Right renal cortex interstitium (tissue), 3 donors: ENCODE measurements at places on chromosomes 7 and 10. TPM values are rescaled to one million over a fixed set of nuclear protein-coding genes. Genes with fewer than 3 reads are reported as not detected.

- DNase-seq: no peak
Observed at GRCh38 chr10:66472156-66472555, 453.7 kb upstream of the LRRTM3 start.

DNA sequence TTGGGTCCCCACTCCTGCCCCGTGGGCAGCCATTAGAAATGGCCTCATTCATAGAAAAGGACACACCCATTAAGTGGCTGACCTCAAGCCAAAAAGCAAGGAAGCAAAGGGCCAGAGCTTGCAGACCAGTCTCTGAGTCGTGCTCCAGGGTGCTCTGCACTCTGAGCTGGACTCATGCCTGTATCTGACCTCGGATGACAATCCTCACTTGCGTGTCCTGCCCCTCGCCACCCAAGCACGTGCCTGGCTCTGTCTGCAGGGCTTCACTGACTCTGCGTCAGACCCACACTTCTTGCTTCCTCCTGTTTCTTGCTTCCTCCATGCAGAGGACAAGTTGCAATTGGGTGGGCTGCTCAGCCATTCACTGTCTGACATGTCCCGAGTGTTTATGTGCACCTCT, 138.8 kb downstream of the OAT start:
- no peak for DNase-seq

GRCh38 chr7:32921896-32922295, 30.3 kb upstream of the KBTBD2 start:
- no peak for DNase-seq

- DNase-seq: no peak
Observed at GRCh38 chr7:28960071-28960840, 2.1 kb upstream of the TRIL start.

Gene FANK1
- polyA plus RNA-seq: 7.8 TPM

- no peak for DNase-seq
Observed at GRCh38 chr7:70585071-70585470, 546.9 kb upstream of the GALNT17 start.

DNA sequence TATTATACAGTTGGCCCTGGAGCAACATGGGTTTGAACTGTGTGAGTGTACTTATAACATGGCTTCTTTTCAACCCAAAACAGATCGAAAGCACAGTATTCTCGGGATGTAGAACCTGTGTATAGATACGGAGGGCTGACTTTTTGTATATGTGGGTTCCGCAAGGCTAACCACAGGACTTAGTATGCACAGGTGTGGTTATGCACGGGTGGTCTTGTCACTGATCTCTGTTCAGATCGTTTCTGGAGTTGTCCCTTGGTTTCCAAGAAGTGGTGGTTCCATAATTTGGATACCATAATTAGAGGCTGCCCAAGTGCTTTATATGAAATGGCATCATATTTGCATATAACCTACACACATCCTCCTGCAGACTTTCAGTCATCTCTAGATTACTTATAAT, 10.9 kb upstream of the BHLHA15 start:
- no peak for DNase-seq

Gene SPOCK2
- 147 TPM for polyA plus RNA-seq

Gene GTF2IRD1
- 58.4 TPM for polyA plus RNA-seq

Gene TCTN3
- 81.7 TPM for polyA plus RNA-seq

Gene SPDYE1
- polyA plus RNA-seq: 0.39 TPM

DNA sequence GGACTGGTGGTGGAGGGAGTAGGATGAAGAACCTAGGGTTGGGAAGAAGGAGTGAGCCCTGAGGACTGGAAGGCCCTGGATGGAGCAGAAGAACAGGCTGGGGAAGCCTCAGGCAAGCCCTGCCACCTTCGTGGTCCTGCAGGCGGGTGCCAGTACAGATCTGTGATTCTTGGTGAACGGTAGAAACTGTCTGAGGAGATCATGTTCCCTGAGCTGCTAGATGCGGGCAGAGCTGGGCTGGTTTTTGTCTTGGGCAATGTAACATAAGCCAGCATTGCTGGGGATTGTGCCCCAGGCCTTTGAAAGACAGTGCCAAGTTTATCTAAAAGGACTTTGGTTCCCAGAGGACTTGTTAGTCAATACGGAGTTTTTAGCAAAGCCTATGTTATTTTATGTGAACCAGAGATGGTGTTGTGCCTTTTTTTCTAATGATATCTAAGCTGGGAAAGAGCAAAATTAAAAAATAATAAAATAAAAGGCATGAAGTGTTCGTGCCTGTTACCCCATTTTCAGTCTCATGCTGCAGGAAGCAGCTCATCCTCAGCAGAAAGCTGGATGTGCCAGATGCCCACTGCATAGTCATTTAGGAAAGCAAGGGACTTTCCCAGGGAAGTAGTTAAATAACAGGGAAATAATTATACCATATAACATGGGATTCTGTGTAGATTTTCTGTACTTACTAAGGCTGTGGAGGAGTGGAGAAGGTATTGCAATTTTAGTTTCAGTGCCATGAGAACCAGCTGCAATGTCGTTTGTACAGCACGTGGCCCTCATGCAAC, 24.4 kb upstream of the FIGNL1 start:
- no peak for DNase-seq

- no peak for DNase-seq
Observed at GRCh38 chr7:132030086-132030568, 473.7 kb upstream of the PODXL start.

DNA sequence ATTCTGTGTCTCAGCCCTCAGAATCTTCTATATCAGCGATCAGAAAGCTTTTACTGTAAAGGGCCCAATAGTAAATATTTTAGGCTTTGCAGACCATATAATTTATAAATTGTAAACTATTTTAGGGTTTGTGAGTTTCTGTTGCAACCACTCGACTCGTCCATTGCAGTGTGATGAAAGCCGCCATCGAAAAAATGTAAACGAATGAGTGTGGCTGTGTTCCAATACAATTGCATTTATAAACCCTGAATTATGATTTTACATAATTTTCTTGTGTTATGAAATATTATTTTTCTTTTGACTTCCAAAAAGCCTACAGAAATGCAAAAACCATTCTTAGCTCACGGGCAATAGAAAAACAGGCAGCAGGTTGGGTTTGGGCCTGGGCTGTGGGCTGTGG, 62.5 kb upstream of the ADO start:
- DNase-seq: no peak

Gene EBF3
- polyA plus RNA-seq: 0.79 TPM

DNA sequence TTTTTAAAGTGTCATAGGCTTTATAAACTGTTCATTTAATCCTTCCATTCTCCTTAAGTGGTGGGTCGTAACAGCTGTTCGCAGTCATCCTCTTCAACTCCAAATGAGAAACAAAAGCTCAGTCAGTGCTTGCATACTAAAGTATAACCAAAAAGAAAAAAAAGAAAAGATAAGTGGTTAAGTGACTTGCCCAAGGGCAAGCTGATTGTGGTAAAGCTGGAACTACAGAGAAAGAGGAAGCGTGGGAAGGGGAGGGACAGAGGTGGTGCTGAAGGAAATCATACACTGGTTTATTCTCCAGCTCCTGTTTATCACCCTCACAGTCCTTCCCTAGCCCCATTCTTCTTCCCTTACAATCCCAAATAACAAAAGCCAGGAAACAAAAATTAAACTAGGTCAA, 29.6 kb downstream of the IDE start:
- DNase-seq: no peak

Gene PTPN20
- 3.0 TPM for polyA plus RNA-seq

DNA sequence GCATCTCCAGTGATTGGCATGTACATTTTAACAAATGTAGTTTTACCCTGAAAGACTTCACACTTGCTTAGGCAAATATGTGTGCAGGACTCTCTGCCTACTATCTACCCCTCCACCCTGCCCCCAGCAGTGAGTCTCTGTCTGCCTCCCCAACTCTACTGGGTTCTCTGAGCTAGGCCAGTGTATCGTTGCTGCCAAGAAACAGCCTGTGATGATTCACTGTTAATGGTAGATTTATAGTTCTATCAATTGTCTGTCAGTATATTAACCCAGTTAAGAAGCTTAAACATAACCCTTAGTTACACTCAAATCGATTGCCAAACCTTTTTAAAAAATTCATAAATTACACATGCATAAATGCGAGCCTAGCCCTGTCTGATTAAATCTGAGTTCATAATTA, 137.0 kb downstream of the SND1 start:
- DNase-seq: no peak

DNA sequence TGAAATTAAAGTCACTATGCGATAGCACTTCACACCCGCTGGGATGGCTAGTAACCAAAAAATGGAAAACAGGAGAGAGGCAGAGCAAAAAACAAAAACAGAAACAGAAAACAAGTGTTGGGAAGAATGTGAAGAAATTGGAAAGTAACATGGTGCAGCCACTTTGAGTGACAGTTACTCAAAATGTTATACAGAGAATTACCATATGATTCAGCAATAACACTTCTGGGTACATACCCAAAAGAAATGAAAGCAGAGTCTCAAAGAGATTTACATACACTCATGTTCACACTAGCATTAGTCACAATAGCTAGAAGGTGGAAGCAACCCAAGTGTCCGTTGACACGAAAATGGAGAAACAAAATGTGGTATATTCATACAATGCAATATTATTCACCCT, 88.6 kb upstream of the KCNIP2 start:
- no peak for DNase-seq

GRCh38 chr10:511849-512191, 177.6 kb downstream of the DIP2C start:
- no peak for DNase-seq

- no peak for DNase-seq
Observed at GRCh38 chr7:30180718-30181117, 45.9 kb downstream of the MTURN start.

Gene MNX1
- polyA plus RNA-seq: 0.10 TPM

DNA sequence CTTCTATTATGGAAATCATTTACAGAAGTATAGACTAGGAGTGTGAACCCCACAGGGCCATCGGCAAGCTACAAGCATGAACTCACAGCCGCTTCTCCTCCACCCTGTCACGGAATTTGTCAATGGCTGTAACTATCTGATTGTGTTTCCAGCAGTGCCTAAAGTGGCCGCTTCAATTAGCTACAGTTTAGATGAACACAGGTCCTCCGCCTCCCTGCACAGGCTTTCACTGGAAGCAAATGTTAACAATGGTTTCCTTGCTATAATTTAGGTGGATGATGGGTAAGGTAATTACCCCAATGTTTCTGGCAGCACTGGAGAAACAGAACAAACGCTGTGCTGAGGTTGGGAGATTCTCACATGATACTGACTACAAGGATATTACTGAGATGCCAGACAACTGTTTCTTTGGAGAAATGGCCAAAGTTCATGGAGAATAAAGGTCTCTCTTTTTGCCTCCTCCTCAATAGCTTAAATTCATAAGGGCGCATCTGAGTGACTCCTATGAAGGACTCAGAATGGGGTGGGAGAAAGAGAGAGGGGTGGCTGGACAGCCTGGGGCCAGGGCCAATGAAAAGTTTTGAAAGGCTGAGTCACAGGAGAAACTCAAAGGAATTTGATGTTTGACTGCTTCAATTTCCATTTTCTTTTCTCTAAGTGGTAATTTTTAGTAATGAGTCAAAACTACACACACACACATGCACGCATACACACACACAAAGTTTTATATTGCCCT, 78.9 kb downstream of the SVIL start:
- DNase-seq: no peak

GRCh38 chr7:96088579-96088978, 233.3 kb downstream of the SLC25A13 start:
- DNase-seq: no peak

- peak; percentile 62 for DNase-seq
Observed at GRCh38 chr10:97731346-97732051, 5.4 kb upstream of the ZFYVE27 start.

DNA sequence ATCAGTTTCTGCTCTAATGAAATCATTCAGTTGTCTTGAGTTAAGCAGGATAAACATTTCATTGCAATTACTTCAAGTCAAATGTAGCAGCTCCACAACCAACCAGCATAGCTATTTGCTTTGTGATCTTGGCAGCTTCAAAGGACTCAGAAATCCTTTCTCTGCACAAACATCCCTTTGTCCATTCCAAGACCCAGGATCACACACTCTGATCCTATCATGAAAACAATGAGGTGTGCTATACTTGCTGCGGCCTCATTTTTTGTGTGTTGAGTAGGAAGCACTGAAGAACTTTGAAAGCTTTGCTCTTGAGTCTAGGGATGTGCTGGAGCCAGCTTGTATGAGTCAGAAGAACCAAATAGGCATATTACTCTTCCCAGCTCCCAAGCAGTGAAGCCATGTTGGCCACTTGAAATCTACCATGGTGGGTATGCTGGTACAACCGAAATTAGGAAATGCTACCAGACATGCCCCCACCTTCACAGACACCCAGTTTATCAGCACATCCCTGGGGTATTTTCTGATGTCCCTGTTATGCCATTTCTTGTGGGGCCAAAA, 199.4 kb upstream of the PRSS58 start:
- DNase-seq: no peak

Gene SPDYE8
- 0.16 TPM for polyA plus RNA-seq

Gene CHST15
- polyA plus RNA-seq: 19.3 TPM

- no peak for DNase-seq
Observed at GRCh38 chr7:24885716-24886115, 94.3 kb downstream of the OSBPL3 start.

Gene PTPRN2
- 7.9 TPM for polyA plus RNA-seq

Gene NRG3
- 15.6 TPM for polyA plus RNA-seq

DNA sequence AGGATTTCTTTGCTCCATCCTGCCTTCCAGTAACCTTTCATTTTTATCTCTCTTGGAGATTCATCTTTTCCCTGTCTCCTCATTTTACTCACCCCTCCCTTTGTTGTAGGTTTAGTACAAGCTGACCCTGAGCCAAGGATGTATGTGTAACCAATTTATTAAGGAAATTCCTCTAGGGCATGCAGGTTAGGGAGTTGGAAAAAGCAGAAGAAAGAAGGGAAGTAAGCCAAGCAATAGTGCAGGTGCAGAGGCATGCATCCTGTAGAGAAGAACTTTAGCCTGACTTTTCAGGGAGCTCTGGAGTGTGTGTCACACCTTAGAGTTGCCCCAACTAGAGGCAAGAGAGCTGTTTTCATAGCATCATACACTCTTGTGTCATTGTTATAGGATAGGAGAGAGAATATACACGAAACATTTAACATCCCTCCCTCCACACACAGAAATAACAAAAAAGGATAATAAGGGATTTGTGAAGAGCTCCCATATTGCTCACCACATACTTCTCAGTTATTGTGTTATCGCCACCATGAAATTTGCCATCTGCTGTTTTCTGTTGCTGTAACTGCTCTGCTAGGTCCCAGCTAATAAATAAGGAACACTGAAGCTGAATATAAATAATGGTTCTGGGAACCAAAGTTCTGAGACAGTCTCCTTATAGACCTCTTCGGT, 21.8 kb upstream of the SEMA3C start:
- no peak for DNase-seq

- no peak for DNase-seq
Observed at GRCh38 chr7:151592868-151593486, 73.3 kb upstream of the RHEB start.

- no peak for DNase-seq
Observed at GRCh38 chr10:69614130-69614529, 15.9 kb upstream of the FAM241B start.

Gene SLC16A12
- 34.1 TPM for polyA plus RNA-seq

- no peak for DNase-seq
Observed at GRCh38 chr10:133520193-133520738, 6.9 kb upstream of the CYP2E1 start.

DNA sequence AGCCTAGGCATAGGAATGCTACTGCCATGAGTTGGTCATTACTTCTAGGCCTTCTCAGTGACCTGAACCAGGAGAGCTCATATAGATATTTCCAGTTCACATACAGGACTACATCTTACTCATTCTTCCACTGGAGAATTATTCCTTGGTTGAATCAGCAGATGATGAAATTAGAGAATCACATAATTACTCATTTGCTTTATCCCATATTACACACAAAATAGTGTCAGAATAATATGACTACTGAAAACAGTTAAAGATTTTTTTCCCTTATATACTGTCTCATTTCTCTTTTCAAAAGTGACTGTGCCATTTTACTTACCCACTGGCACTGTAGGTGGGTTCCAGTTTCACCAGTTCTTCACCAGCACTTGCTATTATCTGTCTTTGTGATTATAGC, 18.5 kb downstream of the BMS1 start:
- no peak for DNase-seq

Gene TDRD1
- not detected for polyA plus RNA-seq
